ENCODE measurements at places on chromosomes 12 and 14.

- no peak for DNase-seq
These were observed 16.4 kb downstream of the TRMT61A start for GRCh38 chr14:103545219-103545914.

DNA sequence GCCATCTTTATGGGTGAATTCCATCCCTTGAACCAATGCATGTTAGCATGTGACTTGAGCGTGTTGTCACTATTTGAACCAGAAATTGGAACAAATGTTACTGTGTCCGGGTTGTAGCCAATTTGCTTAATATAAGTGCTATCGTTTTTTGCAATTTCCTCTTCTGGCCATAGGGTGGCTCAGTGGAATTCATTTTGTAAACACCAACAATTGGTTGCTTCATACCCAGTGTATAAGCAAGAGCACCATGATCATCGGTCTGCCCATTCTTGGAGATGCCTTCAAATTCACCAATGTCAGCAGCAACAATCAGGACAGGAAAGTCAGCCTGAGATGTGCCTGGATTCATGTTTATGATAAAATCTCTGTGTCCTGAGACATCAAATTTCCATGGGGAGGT lies 5.0 kb upstream of the NEDD1 start:
- DNase-seq, result no peak

- DNase-seq, result no peak
These were observed 10.1 kb downstream of the SMCO2 start for GRCh38 chr12:27456618-27457017.

DNA sequence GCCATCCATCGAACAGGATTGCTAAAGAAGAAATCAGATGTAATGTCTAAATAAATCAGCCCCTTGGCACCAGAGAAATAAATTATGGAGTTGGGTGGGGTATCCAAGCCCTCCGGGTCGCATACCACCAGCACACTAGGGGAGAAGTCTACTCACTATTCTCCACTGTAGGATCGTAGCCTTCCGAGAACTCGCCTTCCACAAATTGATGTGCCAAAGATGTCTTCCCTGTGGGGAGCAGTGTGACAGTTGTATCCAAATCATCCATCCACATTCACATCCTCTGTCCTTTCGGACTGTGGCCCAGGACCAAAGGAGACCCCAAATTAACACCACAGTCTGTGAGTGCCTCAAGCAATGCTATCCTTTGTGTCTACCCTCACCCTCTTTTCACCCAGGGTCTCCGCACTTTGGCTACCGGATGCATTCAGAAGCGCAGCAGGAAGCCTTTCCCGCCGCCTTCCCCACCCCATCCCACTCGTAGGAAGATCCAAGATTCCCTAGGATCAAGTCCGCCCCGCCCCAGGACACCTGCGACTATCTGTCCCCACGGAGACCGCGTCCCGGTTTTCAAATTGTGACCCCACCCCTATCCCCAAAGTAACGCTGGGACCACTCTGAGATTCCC lies 786 bp downstream of the RHEBL1 start:
- DNase-seq, result no peak

- no peak for DNase-seq
These were observed 16.2 kb downstream of the CDK17 start for GRCh38 chr12:96383991-96384390.

- no peak for DNase-seq
These were observed 32.9 kb downstream of the ARID2 start for GRCh38 chr12:45762185-45763110.

GRCh38 chr12:97778111-97778510 lies 315.5 kb downstream of the RMST start:
- DNase-seq, result no peak

DNA sequence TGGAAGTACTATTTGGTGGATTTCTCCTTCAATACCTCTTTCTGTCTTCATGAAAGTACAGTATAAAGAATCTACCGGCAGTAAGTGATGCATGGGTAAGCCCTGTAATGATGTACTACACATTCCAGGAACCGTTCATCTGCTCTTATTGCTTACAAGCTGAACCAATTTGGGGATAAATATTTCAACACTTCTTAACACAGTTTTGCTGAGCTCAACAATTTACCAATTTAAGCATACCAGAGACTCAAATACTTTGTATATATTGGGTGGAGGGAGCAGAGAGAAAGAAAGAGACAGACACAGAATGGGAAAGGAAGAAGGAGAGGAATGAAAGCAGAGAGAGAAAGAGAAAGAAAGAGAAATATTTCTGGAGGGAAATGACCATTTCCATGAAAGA lies 821.1 kb upstream of the FLRT2 start:
- no peak for DNase-seq

- no peak for DNase-seq
These were observed 288.2 kb upstream of the TMPO start for GRCh38 chr12:98227162-98227561.

DNA sequence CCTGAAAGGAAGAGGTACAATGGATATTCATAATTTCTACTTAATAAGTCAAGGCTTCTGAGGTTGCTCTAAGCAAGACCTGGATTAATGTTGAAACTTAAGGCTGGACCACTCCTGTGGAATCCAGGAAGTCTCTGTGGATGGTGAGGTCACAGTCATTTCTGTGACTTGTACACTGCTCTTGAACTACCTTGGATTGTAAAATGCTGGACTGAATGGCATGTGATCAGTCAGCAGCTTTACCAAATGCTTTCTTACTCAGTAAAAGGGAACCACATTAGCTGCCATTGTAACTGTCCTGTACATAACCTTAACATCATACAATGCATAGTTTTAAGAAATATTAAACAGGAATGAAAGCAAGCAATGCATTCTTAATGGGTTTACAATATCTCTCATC lies 182.9 kb downstream of the NOVA1 start:
- no peak for DNase-seq

DNA sequence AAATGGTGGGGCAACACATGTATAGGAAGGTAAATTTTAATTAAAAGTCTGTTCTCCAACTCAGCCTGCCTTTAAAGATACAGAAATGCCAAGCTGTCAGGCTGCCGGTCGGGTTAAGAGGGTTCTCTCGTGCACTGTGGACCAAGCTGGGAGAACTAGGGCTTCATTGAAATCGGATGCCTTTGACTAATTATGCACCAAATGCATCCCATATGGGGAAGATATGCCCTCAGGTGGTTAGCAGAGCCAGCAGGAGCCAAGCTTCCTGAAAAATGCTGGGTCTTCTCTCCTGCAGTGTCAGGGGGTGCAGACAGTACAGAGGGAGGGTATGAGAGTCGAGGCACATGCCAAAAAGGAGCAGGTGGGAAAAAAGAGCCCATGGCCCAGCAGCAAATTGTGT lies 236.1 kb downstream of the CACNA1C start:
- no peak for DNase-seq

- no peak for DNase-seq
These were observed 167.1 kb downstream of the PIK3C2G start for GRCh38 chr12:18428416-18428815.

- no peak for DNase-seq
These were observed 55.3 kb upstream of the AMN1 start for GRCh38 chr12:31783996-31784645.

DNA sequence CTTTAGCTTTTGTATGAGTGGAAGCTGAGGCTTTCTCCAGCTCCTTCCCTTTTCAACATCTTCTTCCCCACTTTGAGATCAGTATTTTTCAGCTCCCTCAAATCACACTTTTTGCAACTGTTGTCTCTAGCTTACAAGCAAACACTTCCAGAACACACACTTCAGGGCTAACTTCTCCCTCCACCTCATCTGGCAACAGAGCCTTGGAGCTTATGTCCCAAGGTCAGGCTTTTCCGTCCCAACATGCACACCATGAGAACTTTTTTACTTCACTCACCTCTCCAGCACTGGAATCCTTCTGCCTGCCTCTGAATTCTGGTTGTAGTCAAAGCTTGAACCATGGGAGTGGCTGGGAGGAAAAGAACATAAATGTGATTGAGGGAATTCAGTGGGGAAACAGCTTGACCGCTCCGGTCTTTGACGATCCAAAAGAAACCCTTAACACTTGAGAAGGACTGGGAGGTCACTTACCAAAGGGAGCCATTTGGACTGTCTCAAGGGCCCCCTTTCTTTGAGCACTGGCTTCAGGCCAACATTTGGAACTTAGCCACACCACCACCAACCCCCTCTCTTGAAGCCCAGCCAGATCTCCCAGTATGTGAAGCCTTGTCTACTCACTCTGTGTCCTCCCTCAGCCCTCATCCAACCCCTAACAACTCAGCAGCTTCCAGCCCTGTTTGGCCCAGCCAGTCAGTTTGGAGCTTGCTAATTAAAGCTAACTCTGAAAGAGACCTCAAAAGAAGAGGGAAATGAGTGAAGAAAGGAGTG lies 3.9 kb upstream of the BLOC1S1 start:
- no peak for DNase-seq

GRCh38 chr12:95146769-95147168 lies 70.5 kb downstream of the FGD6 start:
- no peak for DNase-seq

DNA sequence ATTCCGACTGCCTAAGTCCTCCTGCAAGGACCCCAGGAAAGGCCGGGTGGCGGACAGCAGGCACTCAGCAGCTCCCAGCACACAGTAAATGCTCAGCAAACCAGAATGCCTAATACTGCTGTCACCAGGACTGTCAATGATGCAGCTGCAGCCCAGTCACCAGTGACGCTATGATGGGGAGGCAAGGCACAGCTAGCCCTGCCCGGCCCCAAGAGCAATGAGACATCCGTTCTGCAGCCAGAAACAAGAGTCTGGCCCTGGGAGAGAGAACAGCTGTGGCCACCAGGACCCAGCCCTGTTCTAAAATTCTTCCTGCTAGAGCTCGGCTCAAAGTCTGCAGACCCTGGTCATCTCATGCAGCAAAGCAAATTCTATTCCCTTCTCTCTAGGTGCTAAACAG lies 69.8 kb downstream of the NCOR2 start:
- no peak for DNase-seq

DNA sequence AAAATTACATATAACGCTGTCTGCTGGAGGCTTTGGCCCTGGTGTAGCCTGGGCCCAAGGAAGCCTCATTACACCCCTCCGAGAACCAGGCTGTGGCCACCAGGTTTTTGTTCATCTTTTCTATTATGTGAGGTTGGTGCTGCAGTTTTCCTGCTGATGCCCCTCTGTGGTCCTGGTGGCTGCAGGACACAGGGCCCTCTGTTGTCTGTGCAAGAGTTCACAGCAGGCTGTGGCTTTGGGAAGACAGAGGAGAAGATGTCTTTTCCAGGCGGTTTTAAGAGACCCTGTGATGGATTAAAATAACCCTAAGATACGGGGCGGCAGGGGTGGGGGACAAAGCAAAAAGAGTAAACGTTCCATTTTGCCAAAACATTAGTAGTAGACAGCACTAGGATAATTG lies 121.5 kb downstream of the ADGRD1 start:
- DNase-seq, result no peak

- DNase-seq, result no peak
These were observed 47.3 kb upstream of the FOS start for GRCh38 chr14:75231320-75231719.

DNA sequence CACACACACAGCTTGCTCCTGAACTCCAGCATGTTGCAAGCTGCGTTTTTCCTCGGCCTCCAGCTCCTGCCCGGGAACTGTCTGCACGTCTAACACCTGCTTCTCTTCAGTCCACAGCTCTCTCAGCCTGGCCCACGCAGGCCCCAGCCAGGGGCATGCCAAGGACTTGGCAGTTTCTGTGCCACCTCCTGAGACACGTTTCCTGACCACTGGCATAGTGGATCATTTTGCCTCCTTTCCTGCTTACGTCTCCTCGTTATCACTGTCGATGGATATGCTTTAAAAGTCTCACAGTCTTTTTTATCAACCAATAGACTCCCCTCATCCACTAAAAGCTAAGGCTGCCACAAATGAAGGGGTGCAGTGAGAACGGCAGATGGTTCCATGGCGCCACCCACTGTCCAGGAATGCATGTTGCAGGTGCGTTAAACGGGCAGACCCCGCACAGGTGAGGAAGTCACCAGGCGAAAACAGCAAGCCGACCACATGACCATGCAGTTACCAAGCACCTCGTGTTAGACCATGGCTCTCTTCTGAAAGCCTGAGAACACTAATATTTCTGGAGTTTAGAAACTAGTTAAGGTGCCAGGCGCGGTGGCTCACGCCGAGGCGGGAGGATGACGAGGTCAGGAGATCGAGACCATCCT lies 14.7 kb upstream of the TEAD4 start:
- DNase-seq, result peak; percentile 38

DNA sequence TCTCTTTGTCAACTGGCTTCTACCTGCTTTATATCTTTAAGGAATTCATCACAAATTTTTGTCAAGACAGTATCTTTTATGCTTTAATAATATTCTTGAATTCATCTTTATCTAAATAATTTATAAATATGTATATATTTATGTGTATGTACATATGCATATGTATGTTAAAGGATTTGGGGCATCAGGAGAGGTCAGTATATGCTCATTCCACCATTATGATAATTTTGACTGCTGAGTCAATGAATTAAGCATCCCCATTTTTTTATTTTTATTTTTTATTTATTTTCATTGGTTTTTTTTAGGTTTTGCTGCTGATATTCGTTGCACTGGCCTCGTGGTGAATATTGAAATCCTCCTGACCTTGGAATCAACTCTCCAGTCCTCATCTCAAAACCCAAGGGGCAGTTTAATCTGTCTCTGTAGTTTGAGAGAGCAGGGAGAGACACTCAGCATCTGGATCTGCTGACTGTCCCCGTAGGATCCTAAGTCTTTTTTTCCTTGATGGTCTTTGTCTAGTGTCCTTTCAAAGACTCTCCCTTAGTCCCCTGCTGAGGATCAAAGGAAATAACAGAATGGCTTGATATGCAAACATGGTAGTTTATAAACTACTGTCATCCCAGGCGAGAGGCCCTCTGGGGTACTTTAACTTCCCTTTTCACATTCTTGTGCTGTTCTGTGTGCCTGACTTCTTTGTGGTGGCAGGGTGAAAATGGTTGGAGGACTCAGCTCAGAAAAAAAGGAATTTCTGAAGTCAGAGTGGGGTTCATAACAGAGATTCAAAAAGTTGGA lies 218.7 kb downstream of the DIO2 start:
- DNase-seq, result no peak

DNA sequence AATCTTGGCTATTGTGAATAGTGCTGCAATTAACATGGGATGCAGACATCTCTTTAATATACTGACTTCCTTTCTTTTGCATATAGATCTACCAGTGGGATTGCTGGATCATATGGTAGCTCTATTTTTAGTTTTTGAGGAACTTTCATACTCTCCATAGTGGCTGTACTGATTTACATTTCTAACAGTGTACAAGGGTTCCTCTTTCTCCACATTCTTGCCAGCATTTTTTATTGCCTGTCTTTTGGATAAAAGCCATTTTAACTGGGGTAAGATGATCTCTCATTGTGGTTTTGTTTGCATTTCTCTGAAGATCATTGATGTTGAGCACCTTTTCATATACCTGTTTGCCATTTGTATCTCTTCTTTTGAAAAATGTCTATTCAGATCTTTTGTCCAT lies 8.4 kb downstream of the AMDHD1 start:
- no peak for DNase-seq

- DNase-seq, result no peak
These were observed 297.5 kb downstream of the RPAP3 start for GRCh38 chr12:47408171-47408871.
